ENCODE measurements at places on chromosomes 13 and 19.

- no peak for DNase-seq
Measured at GRCh38 chr19:8501516-8501915, 924 bp downstream of the PRAM1 start.

DNA sequence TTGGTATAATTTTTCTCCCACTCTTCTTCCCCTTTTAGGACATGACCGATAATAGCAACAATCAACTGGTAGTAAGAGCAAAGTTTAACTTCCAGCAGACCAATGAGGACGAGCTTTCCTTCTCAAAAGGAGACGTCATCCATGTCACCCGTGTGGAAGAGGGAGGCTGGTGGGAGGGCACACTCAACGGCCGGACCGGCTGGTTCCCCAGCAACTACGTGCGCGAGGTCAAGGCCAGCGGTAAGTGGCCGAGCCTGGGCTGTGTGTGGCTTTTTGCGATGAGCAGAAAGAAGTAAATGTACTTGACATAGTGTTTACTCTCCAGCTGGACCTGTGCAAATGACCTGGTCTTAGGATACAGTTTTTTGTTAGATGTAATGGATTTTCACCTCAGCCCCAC is 102.5 kb downstream of the ARHGEF7 start:
- no peak for DNase-seq

DNA sequence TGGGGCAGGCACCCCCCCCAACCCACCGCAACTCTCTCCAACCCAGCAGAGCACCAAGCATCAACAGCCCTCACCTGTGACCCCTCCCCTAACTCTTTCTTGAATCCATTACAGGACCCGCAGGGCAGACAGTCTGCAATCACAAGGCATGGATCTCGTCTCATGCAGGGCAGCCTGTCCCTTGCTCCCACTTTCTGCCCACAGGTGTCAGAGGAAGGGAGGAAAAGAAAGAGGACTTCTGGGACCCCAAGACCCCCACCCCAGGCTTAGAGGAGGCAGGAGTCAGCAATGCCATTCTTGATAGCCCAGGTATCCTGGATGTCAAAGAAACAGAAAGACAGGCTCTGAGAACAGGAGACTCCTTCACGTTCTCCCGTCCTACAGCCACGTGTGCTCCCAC is 47.4 kb upstream of the TUBGCP3 start:
- no peak for DNase-seq

GRCh38 chr13:21344662-21345176 is 114.4 kb downstream of the ZDHHC20 start:
- DNase-seq, result peak; percentile 32

DNA sequence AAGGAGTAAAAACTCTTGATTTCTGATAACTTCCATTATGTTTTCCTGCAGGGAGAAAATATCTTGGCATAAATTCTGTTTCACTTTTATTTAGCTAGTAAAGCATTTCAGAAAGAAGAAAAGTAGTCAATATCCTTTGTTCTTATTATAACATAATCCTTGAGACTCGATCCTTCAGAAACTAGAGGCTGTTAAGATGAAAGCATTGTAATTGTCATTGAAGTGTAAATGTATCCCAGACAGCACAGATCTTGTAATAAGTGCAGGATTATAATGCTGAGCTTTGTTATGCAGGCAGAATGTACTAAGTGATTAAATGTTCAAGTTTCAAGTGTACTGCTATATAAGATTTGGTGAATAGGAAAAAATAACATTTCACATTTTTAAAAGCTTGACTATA is 225.2 kb upstream of the ATXN8OS start:
- no peak for DNase-seq

All from activated naive CD8-positive, alpha-beta T cell treated with anti-CD3 and anti-CD28 coated beads for 36 hours (primary cell).